ENCODE measurements at places on chromosomes 6 and 20.

DNA sequence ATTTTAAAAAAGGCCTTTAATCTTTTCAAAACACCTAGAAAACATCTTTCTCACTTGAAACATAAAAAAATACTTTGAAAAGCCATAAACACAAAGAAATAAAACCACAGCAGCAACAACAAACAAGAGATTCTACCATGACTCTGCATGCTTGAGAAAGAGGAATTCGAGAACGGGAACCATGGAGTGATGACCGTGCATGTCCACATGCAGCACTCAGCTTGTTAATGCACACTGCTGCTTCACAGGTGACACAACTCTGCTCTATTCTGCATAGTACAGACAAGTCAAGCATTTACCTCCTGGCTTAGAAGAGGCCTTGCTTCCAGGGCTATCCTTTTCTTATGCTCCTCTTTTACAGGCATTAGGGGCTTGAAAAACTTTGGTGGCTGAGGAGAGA is 64.9 kb upstream of the NUP153 start:
- DNase-seq = no peak

DNA sequence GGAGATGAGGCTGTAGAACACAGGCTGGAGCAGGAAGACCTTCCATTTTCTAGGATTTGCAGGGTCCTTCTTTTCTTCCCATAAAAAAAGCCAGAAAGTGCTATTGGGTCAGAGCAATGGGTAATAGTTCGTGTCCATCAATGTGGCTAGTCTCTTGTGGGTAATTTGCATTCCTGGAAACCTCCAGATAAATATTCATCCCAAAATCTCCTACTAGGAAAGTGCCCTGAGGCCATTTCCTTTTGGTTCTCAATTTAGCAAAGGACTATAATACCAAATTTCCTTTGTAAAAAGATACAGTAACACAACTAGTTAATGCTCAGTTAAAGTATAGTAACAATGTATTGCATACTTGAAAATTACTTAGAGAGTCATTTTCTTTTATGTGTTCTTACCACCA is 138.1 kb upstream of the TAB2 start:
- no peak for DNase-seq

DNA sequence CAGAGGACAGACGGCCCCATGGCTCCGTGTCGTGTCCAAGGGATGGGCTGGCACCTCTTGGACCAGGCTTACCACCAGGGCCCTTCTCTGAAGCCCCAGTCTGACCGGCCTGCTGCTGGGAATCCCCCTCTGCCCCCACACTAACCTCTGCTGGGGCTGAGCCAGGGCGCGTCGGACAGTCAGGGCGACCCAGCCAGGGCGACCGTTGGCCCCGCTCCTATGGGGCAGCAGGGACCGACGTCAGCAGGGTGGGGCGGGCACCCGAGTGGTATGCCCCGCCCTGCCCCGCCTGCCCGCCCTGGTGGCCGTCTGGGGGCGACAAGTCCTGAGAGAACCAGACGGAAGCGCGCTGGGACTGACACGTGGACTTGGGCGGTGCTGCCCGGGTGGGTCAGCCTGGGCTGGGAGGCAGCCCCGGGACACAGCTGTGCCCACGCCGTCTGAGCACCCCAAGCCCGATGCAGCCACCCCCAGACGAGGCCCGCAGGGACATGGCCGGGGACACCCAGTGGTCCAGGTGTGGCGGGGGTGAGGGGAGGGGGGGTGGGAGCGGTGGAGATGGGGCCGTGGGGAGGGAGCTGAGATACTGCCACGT is at the start of gene SLC17A9:
Gene SLC17A9 (plus strand): TSS at position 337 of the 595 bp plus-strand sequence. CDS start 122 bp downstream, at position 459.
- DNase-seq = peak; percentile 51

DNA sequence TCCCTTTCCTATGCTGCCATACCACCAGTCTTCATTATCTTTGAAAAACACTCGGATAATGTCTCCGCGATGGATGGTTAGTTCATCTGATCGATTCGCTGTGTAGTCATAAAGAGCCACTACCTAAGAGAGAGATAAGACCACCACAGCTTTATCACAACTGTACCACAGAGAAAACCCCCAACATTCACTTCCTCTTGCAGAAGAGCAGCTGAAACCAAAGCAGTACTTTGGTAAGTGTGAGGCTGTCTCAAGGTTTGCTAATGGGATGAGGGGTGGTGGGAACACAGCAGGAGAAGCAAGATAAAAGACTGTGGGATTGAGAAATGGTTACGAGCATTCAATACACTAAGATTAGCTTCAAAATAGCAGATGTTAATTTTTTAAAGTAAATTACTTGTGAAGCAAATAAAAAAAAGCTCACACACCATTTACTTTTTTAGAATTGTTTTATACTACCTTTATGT is 142.1 kb downstream of the MYB start:
- no peak for DNase-seq

GRCh38 chr6:90173262-90173925 is 123.2 kb downstream of the BACH2 start:
- no peak for DNase-seq

- DNase-seq = no peak
Observed at GRCh38 chr20:19320005-19320404, 107.6 kb downstream of the SLC24A3 start.

GRCh38 chr20:3398681-3399252 is 8.7 kb downstream of the DNAAF9 start:
- DNase-seq = no peak

- DNase-seq = no peak
Observed at GRCh38 chr6:157672726-157673412, 150.2 kb upstream of the SNX9 start.

DNA sequence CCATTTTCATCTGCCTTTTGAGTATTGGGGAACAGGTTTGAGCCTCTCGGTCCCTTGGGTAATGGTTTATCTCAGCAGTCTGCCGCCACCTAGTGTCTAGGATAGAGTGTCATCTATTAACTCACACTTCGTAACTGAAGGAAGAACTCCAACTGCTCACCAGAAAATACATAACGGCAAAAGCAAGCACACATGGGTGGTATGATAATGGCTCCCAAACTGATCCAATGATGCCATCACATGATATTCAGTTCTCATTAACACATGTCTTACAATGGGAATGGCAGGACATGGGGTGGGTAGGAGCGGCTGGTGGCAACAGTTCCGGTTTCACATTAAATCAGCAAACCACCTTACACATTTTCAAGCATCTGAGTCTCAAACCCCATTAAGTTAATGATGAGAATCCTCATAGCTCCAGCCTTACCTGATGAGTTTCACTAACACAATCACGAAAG is 110.7 kb upstream of the PHACTR1 start:
- DNase-seq = no peak

- no peak for DNase-seq
Observed at GRCh38 chr6:117776441-117776840, 101.2 kb downstream of the NUS1 start.

GRCh38 chr6:128131566-128131965 is 230.7 kb upstream of the THEMIS start:
- no peak for DNase-seq

- DNase-seq = no peak
Observed at GRCh38 chr6:75493400-75494064, at the start of gene FILIP1. FILIP1 (minus strand) TSS chr6:75493800; CDS start chr6:75414972, 78,828 bp downstream.

DNA sequence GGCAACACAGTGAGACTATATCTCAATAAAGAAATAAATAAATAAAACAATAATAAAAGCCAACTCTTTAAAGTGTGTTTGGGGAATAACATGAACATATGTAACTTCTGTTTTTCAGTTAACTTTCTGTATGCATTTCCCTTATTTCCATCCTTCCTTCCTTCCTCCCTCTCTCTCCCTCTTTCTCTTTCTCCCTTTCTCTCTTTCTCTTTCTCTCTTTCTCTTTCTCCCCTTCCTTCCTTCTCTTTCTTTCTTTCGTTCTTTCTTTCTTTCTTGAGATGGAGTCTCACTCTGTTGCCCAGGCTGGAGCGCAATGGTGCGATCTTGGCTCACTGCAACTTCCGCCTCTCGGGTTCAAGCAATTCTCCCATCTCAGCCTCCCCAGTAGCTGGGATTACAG is 48.8 kb upstream of the PRND start:
- no peak for DNase-seq

DNA sequence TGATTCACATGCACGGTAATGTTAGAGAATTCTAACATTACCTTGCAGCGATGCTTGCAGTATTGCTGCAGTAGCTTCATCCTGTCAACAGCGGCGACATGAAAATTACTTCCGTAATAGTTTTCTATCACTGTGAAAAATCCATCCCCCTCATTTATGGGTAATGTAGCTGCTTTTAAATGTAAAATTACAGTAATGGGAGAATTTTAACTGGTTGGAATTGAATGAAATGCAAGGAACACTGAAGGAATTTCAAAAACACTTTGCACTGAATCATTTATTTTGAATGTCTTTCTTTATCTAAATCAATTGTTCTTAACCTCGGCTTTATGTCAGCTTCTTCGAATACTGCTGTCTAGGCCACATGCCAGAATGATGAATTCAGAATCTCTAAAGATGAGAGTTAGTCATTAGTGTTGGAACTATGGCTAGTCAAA is 102.4 kb upstream of the HIVEP1 start:
- DNase-seq = no peak

GRCh38 chr6:67544851-67545452 is 1090.1 kb upstream of the ADGRB3 start:
- DNase-seq = no peak

DNA sequence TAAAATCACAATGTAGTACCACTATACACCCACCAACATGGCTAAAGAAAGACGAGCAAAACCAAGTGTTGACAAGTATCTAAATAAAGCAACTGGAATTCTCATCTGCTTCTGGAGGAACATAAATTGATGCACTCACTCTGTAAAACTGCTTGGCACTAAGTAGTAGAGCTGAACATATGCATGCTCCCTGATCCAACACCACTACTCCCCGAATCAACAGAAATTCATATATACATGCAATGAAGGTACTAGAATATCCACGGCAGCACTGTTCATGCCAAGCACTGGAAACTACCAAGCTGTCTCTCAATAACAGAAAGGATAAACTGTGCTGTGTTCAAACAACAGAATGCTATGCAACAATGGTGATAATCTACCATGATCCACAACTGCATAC is 219.5 kb upstream of the RIN2 start:
- DNase-seq = no peak

DNA sequence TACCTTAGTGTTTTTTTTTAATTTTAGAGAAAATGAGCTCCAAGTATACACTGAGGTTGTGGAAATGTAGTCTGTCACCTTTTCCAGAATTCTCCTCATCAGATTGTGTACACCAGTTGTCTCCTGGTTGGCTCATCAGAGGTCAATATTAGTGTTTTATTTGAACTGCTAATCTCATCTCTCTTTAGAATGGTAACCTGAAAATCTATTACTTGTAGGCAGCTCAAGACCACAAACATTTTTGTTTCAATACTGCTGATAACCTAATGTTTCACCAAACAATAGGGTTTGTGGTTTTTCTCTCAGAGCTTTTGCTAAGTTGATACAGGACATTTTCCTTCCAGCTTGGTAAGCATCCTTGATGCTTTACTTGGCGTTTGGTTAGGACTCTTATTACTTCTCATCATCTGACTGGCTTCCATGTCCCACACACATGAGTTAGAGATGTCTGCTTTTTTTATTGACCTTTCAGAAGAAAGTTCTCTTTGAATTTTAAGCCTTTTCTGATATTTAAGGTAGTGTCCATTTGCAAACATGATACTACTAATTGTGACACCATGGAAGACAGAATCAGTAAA is 15.1 kb downstream of the ADGRG6 start:
- DNase-seq = no peak

DNA sequence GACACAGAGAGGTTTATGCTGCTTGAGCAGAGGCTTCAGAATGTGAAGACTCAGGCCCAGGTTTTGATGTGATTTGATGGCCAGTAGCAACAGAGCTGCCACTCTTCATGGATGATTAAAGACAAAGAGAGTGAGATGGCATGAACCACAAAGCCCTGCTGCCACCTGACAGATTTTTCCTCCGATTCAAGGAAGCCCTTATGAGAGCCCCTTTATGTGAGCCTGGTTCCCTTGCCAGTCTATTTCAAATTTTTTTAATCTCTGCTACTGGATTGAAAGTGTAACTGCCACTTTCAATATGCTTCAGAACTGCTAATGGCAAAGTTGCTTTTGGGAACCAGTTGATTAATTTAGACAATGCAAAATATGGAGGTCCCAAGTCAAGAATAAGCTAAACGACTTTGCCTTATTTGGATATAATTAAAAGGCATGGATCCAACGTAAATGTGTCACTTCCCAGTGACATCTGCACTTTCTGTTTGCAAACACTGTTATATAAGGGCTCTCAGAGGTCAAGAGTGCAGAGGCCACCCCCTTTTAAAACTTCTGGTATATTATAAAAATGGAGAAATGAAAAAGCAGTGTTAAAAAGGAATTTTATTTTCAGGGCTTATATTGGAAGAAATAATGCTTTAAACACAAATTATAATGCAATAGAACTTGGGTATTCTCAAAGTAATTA is 238.9 kb upstream of the FLRT3 start:
- no peak for DNase-seq

- peak; percentile 27 for DNase-seq
Observed at GRCh38 chr20:561437-562231, 18.0 kb upstream of the CSNK2A1 start.

GRCh38 chr6:154538640-154539191 is 28.2 kb upstream of the CNKSR3 start:
- DNase-seq = no peak

- no peak for DNase-seq
Observed at GRCh38 chr6:25987845-25988244, 25.2 kb downstream of the TRIM38 start.

GRCh38 chr6:140208286-140208685 is 833.8 kb upstream of the CITED2 start:
- DNase-seq = no peak

DNA sequence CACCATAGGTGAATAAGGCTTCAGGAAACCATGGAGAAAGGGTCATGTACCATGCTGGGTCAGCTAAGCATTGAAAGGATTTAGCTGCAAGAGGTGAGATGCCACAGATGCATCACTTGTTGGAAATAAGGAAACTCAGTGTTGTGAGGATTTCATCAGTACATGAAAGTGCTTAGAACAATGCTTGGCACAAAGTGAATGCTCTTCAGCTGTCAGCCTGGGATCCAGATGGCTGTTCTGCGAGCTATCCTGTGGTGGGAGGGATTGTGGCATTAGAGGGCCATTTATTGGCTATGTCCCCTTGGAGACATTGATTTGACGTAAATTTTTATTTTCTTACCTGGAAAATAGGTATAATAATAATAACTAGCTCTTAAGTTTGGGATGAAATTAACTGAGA is 53.0 kb downstream of the ELOVL2 start:
- DNase-seq = no peak

DNA sequence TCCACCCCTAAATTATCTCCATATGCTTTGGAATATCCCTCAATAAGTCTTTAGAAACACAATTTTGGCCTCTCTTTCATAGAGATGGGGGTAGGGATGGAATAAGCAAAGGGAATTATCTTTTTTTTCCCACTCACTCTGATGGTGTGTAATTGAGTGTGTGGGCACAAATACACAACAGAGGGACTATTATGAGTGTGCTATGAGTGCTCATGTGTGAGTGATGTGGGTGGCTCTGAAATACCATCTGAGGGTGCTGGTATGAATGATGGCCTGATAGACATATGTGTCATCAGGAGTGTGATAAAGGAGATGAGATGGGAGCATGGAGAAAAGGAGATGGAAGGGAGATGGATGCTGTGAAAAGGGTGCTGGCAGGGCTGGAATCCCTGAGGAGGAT is 35.6 kb downstream of the GSS start:
- DNase-seq = no peak

- no peak for DNase-seq
Observed at GRCh38 chr20:31406115-31406514, at the start of gene DEFB121. DEFB121 (minus strand) TSS chr20:31406215; CDS start chr20:31406152, 63 bp downstream.
